ENCODE measurements at places on chromosomes 5 and 9.

DNA sequence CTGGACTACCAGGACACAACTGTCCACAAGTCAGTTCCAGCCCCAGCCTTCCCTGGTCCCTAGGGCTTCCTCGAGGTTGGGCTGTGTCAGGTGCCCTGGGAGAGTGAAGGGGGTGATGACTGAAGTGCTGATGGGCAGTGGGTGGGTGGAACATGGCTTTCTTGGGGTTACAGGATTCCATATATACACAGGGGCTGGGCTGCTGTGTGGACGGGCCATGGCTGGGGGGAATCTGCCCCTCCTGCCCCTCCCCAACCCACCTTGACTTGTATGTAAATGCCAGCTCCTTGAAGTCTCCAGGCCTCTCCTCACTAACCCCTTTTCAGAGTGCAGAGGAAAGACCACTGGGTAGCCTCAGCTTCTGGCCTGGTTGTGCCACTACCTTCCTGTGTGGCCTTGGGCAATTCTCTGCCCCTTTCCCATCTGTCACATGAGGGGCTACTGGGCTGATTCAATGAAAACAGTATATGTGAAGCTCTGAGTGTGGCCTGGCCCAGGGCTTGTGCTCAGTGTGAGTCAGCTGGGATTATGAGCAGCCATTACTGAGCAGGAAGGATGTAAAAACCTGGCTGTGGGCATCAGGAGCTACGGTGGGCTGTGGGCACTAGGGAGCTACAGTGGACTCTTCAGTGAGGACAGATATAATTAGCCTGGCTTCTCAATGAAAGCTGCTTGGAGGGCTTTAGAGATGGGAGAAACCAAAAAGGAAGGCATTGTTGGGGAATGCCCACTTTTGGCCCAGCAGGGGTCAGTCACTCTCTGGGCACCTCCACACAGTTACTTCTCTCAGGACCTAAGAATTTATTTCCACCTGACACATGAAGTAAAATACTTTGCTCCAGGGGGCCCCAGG, 23.3 kb downstream of the PITX1 start:
- no peak for DNase-seq

DNA sequence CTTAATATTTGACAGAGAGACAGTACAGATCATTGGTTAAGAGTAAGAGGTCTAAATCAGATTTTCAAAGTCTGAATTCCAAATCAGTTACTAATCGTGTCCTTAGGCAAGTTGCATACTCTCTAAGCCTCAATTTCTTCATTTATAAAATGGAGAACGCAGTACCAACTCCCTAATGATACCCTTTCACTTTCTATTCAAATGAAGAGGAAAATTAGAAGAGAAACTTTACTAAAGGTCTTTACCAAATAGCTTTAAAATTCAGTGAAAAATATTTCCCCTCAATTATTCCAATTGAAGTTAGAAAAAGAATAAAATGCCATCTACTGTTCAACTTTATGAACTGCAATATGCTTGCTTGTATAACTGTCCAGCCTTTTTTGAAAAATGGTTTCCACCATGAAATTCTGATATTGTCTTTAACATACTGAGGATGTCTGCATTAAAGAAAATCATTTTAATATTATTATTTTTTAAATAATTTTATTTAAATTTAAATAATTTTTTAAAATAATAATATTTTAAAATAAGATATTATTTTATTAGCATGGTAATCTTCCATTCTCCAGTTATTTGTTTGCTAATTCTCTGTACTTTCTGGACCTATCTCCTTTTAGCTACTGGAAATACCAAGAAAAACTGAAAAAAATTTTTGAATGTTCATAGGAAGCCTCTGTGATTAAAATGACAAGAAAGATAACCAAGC, 36.0 kb downstream of the POC5 start:
- DNase-seq: peak; percentile 47

GRCh38 chr5:77390795-77391194, 101.3 kb downstream of the WDR41 start:
- no peak for DNase-seq

- no peak for DNase-seq
These were observed 2.7 kb downstream of the OR2V2 start for GRCh38 chr5:181149806-181150733.

DNA sequence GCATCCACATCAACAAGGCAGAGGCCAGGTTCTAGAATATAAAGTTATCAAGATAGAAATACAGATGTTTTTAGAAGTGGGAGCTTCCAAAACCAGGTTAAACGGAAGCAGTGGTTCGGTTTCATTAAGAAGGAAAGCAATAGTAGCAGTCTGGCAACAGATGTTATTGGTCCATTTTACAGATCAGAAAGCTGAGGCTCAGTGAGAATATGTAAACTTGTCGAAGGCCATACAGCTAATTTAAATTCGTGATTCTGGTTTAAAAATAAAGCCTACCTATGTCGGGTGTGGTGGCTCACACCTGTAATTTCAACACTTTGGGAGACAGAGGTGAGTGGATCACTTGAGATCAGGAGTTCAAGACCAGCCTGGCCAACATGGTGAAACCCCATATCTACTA, 160.6 kb downstream of the ARRDC3 start:
- DNase-seq: no peak

DNA sequence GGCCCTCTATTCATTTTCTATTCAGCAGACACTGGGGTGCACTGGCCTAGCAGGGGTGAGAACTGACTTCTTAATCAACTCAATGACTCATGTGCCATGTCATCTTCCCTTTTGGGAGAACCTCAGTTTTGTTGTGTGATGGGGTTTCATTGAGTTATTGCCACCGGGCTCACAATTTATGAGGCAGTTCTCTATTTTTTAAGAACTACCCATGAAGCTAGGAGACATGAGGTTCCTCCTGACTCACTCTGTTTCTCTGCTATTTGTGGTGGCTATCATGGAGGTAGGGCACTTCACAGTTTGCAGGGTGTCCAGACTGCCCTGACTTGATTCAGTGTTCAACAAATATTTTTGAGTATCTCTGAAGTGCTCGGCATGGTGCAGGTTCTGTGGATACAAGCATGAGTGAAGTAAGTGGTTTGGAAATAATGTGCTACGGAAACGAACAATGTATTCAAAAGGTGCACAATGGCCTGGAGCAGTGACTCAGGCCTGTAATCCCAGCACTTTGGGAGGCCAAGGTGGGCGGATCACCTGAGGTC, 39.3 kb downstream of the SPARC start:
- no peak for DNase-seq

GRCh38 chr9:71895117-71895516, 15.9 kb downstream of the ABHD17B start:
- DNase-seq: no peak

- no peak for DNase-seq
These were observed 335.4 kb upstream of the MEF2C start for GRCh38 chr5:89218364-89218763.

- no peak for DNase-seq
These were observed 25.9 kb downstream of the BARX1 start for GRCh38 chr9:93929231-93929630.

DNA sequence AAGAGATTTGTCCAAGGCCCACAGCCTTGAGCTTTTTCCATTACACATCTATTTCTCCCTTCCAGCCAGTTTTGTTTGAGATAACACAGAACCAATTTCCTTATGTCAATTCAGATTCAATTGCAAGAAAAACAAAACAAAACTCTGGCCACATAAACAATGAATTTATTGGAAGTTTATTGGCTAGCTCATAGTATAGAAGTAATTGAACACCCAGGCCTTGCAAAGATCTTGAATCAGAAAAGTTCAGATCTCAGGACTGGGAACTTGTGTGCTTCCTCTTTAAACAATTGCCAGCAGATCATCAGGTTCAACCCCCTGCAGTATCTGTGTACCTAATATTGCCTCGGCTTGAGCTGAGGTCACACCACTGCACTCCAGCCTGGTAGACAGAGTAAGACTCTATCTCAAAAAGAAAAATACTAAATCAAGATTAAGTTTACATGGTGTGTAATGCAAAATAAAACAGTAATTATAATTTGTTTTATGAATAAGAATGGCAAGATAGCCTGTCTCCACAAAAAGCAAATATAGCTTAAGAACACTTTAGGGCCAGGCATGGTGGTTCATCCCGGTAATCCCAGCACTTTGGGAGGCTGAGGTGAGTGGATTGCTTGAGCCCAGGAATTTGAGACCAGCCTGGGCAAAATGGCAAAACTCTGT, 4.1 kb upstream of the ZCCHC10 start:
- no peak for DNase-seq

- no peak for DNase-seq
These were observed 198.3 kb downstream of the ERCC6L2 start for GRCh38 chr9:96073531-96074480.

- DNase-seq: no peak
These were observed 2.2 kb upstream of the CACNA1B start for GRCh38 chr9:137875354-137875753.

- no peak for DNase-seq
These were observed 4.5 kb upstream of the FXN start for GRCh38 chr9:69030851-69031645.

GRCh38 chr5:149853331-149853648, 91.3 kb downstream of the PDE6A start:
- DNase-seq: no peak

DNA sequence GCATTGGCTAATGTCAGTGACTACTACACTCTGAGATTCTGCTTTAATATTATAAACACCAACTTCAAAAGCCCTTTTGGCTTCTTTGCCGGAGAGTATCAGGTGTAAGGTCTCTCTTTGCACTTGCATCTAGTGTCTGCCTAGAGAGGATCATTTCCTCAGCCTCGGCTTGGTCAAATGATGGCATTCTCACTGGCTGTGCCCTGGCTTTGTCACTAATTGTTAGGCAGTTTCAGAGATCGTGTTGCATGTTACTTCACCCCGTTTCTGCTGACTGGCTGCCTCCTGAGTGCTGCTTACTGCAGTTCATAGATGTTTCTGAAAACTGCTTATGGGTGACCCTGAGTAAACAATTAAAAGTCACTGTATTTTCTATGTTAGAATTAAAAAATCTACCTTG, 48.8 kb downstream of the SLC1A3 start:
- no peak for DNase-seq

- peak; percentile 10 for DNase-seq
These were observed 47.5 kb downstream of the UIMC1 start for GRCh38 chr5:176959051-176959450.

- DNase-seq: no peak
These were observed 100.4 kb downstream of the SPOCK1 start for GRCh38 chr5:137398751-137399150.

GRCh38 chr9:83646500-83647239, 23.7 kb downstream of the IDNK start:
- no peak for DNase-seq

- DNase-seq: no peak
These were observed 652.1 kb upstream of the RIOK2 start for GRCh38 chr5:97835112-97835511.

GRCh38 chr9:113488490-113488889, 25.0 kb downstream of the RGS3 start:
- no peak for DNase-seq

- DNase-seq: no peak
These were observed 6.4 kb upstream of the SLC2A8 start for GRCh38 chr9:127390563-127390962.

- no peak for DNase-seq
These were observed 337.7 kb downstream of the FBXL7 start for GRCh38 chr5:15837551-15838289.

GRCh38 chr9:129002992-129003391, 25.1 kb downstream of the SH3GLB2 start:
- no peak for DNase-seq

- DNase-seq: no peak
These were observed 47.9 kb downstream of the TMEM252 start for GRCh38 chr9:68492806-68493205.

- no peak for DNase-seq
These were observed 19.6 kb downstream of the ITGA2 start for GRCh38 chr5:53008751-53009150.

- DNase-seq: no peak
These were observed 26.0 kb upstream of the C9orf72 start for GRCh38 chr9:27599102-27599869.

DNA sequence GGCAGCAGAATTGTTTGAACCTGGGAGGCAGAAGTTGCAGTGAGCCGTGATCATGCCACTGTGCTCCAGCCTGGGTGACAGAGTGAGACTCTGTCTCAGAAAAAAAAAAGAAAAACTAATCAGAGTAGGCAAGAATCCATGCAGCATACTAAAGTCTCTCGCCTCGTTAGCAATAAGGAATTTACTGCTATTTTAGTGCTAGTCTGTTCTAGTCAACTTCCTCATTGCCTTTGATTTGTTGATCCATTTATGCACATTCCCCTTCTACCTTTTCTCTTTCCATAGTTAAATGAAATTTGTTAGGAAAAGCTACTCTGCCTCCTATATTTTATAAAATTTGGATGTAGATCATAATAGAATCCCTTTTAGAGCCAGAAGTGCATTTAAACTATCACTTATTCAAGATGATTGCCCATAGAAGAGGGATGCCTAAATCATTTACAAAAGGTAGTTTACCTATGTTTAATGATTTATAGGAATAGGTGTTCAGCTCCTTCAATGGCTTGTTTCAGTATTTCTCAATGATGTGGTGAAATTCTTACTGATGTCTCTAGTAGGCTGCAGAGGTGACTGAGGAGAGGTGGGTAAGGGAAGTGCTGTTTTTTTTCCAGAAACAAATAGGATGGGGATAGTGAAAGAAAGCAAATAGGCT, 1.9 kb downstream of the LRRC19 start:
- DNase-seq: no peak

GRCh38 chr9:84229191-84229590, 111.4 kb downstream of the SLC28A3 start:
- no peak for DNase-seq

- no peak for DNase-seq
These were observed 25.2 kb downstream of the ANKRA2 start for GRCh38 chr5:73540192-73540591.

GRCh38 chr9:31119890-31120454, 1264.5 kb upstream of the ACO1 start:
- peak; percentile 3 for DNase-seq

GRCh38 chr9:116452227-116452626, 234.9 kb upstream of the TRIM32 start:
- DNase-seq: no peak

DNA sequence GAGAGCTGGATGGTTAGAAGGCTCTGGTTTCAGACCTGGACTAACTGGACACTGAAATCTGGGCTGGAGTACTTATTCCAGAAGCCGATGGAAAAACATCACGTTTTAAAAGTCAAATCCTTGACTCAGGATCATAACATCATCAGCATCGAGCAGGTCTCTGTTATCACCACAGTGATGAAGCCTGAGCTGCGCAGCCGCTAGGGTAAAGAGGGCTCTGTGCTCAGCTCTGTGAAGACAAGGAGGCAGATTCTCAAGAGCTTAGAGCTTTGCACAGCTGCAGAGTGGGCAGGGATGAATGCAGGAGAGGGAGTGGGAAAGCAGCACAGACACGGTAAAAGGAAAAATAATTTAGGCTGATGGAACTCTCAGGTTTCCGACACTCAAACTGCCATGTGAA, 208.8 kb upstream of the TAS2R1 start:
- DNase-seq: no peak
